ENCODE measurements at places on chromosomes 7 and 10.

GRCh38 chr10:32953277-32953927 is 4.6 kb downstream of the ITGB1 start:
- DNase-seq: no peak

GRCh38 chr7:133735222-133735621 is 391.9 kb upstream of the LRGUK start:
- no peak for DNase-seq

- DNase-seq: no peak
Observed at GRCh38 chr7:92749327-92749755, 87.0 kb downstream of the CDK6 start.

DNA sequence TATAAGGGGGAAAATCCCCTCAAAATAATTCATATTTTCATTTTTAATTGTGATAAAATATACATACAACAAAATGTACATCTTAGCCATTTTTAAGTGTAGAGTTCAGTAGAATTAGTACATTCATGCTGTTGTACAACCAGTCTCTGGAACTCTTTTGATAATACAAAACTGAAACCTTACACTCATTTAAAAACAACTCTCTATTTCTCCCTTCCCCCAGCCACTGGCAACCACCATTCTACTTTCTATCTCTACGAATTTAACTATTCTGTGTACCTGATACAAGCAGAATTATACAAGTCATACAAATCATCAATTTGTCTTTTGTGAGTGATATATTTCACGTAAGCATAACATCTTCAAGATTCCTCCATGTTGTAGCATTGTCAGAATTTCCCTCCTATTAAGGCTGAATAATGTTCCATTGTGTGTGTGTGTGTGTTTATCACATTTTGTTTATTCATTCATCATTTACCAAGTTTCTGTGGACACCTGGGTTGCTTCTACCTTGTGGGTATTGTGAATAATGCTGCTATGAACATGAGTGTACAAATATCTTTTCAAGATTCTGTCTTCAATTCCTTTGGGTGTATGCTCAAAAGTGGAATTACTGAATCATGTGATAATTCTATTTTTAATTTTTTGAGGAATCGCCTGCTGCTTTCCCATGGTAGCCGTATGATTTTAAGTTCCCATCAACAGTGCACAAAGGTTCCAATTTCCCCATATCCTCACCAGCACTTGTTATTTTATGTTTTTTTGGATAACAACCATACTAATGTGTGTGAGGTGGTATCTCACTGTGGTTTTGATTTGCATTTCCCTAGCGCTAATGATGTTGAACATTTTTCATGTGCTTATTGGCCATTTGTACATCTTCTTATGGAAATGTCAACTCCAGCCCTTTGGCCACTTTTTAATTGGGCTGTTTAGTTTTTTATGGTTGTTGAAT is 4.7 kb upstream of the EBLN1 start:
- no peak for DNase-seq

GRCh38 chr7:86653919-86654659 is 10.4 kb downstream of the GRM3 start:
- DNase-seq: no peak

- DNase-seq: no peak
Observed at GRCh38 chr7:82335927-82336326, 107.7 kb downstream of the CACNA2D1 start.

GRCh38 chr7:20236790-20237189 is 19.6 kb upstream of the MACC1 start:
- DNase-seq: no peak

- no peak for DNase-seq
Observed at GRCh38 chr7:68457481-68457880, 1140.8 kb upstream of the AUTS2 start.

GRCh38 chr10:57336341-57336740 is 931.4 kb downstream of the IPMK start:
- no peak for DNase-seq

DNA sequence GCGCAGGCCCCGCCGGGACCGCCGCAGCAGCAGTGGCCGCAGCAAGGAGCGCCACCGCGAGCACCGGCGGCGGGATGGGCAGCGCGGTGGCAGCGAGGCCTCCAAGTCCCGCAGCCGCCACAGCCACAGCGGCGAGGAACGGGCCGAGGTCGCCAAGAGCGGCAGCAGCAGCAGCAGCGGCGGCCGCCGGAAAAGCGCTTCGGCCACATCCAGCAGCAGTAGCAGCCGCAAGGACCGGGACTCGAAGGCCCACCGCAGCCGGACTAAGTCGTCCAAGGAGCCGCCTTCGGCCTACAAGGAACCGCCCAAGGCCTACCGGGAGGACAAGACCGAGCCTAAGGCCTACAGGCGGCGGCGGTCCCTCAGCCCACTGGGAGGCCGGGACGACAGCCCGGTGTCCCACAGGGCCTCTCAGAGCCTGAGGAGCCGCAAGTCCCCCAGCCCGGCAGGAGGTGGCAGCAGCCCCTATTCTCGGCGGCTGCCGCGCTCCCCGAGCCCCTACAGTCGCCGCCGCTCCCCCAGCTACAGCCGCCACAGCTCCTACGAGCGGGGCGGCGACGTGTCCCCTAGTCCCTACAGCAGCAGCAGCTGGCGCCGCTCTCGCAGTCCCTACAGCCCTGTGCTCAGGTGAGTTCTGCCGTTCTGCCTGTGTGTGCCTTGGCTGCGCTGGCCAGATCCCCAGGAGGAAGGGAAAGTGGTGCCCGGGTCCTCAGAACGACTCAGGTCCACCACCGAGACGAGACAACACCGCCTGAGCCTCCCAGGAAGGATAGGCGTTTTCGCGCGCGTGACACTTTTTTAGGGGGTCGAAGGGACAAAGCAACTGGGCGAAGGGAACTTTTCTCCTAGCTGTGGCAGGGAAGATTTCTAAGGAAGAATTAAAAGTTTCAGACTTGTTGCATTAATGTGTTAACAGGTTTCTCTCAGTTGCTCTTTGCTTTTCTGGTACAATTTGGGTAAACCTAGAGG is 1.5 kb downstream of the CDK13 start:
- no peak for DNase-seq

DNA sequence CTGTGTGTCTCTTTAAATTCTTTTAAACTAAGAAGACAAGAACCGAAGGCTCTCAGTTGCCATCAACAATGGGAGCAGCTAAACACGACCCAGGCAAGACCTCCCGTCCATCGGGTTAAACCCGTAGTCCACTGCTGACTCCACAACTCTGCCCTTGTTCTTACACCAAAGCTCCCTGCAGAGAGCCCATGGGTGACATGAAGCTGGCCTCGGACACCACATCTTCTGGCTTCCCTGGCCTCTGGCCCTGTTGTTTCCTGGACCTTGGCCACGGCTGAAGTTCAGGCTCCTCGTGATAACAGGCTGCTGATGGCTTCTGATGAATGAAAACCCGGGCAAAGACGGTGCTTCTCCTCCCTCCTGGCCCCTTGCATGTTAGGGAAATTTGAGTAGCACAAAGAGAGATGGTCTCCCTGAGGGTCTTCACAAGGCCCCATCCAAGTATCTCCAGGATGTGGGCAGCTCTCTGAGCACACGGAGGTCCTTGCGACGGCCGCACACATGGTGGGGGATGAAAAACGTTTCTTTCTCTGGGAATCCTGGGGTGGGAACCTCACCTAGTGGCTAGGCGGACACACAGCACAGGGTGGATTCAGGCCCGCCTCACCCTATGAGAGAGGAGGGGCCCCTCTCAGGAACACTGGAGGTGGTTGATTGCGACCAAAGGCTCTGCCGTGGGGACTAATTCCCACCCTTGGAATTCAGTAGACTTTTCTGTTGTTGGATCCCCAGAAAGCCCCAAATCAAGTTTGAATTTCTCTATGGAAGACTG is 271.1 kb downstream of the ADARB2 start:
- no peak for DNase-seq

- DNase-seq: no peak
Observed at GRCh38 chr7:124840435-124840834, 74.8 kb upstream of the GPR37 start.

DNA sequence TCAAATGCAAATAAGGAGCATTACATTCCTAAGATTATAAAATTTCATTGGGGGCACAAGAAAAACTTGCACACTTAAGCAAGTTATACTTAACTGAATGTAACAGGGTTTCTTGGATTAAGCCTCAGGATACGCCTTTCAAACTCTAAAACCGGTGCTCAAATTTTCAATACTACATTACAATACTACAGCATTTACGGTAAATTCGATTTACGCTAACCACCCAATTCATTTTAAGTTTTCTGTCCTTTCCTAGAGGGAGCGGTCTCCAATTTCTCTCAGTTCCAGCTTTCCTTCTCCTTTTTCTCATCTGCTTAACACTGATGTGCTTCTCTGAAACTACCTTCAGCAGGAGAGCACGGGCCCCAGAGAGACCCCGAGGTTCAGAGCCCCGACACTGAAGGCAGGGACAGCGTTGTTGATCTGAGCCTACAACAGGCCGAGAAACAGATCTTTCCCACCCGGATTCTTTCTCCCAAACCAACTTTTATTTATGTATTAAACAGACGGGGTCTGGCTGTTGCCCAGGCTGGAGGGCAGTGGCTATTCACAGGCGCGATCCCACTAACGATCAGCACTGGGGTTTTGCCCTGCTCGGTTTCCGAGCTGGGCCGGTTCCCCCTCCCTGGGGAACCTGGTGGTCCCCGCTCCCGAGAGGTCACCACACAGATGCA is 798 bp downstream of the ZNF425 start:
- no peak for DNase-seq

- no peak for DNase-seq
Observed at GRCh38 chr7:129807863-129808262, 144.9 kb downstream of the UBE2H start.

DNA sequence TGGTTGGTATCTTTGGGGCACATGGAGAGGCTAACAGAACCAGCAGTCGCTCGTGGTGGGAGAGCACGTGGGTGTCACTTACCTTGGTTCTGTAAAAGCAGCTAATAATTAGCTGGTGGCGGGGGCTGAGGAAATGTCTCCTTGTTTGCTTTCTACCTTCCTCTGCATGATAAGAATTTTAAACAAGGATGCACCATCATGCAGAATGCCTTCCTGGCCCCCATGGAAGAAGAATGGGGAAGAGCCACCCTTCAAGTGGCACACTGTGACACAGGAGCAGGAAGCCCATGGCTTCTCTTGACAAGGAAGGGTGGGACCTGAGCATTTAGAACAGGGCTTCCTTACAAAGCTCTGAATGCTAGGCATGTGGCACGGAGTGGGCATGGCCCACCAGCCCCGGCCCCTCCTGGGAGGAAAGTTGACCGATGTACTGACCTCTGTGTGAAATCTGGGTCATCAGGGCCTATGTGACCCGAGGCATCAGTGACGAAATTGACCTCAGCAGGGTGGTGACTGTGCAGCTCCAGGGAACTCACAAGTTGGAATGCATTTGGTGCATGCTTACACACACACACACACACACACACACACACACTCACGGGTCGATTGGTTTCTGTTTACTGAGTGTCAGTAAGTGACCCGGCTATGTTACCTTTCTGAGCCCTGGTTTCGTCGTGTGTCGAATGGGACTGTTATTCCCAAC is 116.9 kb upstream of the ANLN start:
- no peak for DNase-seq

DNA sequence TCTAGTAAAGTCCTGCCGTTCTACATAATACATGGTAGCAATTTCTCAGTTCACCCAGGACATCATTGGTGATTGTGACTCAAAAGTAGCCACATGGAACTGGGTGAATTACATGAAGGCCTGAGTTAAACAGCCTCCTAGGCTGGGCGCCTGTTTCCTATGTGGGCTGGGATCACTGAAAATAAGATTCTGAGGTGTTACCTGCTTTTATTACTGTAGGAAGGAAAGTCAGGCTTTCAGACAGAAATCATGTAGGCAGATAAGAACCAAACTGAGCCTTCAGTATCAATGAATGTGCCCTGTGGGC is 160.4 kb downstream of the CAMK1D start:
- DNase-seq: no peak

GRCh38 chr7:29274146-29275017 is 79.8 kb downstream of the CHN2 start:
- no peak for DNase-seq

GRCh38 chr10:3248526-3249306 is 76.1 kb upstream of the PITRM1 start:
- DNase-seq: no peak

GRCh38 chr10:81213370-81213769 is 661.6 kb upstream of the NRG3 start:
- no peak for DNase-seq

GRCh38 chr10:64275774-64276173 is 754.6 kb downstream of the REEP3 start:
- no peak for DNase-seq

DNA sequence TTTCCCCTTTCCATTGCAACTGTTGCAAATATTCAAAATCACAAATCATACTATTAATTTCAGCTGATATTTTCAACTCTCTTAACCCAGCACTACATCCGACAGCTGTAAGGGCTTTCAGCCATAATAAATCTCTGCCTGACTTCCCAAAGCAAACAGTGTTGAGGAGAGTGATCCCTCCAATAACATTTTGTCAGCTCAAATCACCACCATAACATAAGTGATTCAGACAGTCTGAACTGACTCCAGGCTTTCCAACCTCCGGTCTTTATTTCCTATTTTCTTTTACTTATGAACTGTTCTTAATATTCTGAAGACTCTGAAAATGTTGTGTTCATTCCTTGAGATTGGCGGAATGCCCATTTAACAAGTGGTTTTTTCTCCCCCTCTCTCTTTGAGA is 1085.9 kb downstream of the GATA3 start:
- DNase-seq: no peak

DNA sequence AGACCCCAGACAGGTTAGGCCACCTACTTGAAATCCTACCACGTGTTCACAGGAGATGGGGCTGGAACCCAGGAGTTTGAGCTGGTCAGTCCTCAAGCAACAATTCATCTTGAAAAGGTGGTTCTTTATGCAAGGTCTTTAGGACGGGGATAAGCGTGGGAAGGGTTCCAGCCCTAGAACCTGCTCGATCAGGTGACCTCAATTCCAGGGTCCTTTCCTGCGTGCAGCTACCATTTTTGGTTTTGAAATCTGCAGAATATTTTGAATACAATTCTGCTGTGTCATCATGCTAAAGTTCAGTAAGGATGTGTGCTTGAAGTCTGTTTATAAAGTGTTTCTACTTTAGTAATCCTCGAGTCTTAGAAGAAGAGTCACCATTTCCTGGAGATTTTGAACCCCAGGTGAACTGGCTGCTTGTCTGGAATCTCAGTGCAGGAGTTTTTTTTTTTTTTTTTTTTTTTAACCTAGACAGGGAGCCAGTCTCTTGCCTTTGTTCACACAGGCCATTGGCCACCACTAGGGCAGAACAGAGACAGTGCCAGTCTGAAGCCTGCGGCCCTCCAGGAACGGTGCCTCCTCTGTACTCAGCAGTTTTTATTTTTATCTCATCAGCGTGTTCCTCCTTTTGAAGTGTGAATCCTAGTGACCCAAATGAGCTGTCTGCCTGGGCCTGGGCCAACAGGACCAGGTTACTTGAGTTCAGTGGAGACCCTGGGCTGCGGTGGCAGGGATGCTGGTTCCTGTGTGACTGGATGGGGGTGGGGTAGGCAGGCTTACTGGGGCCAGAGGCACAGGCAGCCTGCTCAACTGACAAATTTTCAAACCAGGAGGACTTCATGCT is 54.6 kb downstream of the EEPD1 start:
- DNase-seq: no peak

DNA sequence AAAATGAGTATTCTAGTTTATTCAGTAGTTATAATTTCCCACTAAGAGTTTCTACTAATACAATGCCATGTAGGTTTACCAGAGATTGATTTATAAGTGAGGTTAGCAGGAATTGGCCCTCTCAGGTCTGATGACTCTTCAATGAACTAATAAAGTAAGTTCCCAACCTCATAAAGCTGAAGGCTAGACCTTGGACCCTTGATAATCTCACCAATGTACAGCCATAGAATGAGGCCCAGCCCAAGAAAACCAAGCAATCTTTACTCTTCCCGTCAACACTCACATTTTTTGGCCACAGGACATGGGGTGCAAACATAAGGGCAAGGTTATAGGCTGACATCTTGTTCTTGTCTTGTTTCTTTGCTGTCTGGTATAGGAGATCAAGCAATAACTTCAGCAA is 33.3 kb downstream of the ARHGAP19 start:
- DNase-seq: no peak
